ENCODE measurements at places on chromosomes 13 and 19.

GRCh38 chr19:47644743-47645482 lies 36.0 kb downstream of the BICRA start:
- peak; percentile 58 for ATAC-seq

- ATAC-seq = peak; percentile 53
These were observed 116.2 kb downstream of the OLFM4 start for GRCh38 chr13:53144826-53145225.

- no peak for ATAC-seq
These were observed 39.4 kb downstream of the NFIX start for GRCh38 chr19:13034636-13035035.

GRCh38 chr13:99657848-99658260 lies 156.6 kb downstream of the TM9SF2 start:
- peak; percentile 47 for ATAC-seq

- ATAC-seq = no peak
These were observed 193.1 kb downstream of the ZNF486 start for GRCh38 chr19:20359933-20360720.

GRCh38 chr13:69487576-69487975 lies 620.0 kb upstream of the ATXN8OS start:
- ATAC-seq = no peak

- no peak for ATAC-seq
These were observed 3.5 kb downstream of the GRK1 start for GRCh38 chr13:113670541-113670940.

DNA sequence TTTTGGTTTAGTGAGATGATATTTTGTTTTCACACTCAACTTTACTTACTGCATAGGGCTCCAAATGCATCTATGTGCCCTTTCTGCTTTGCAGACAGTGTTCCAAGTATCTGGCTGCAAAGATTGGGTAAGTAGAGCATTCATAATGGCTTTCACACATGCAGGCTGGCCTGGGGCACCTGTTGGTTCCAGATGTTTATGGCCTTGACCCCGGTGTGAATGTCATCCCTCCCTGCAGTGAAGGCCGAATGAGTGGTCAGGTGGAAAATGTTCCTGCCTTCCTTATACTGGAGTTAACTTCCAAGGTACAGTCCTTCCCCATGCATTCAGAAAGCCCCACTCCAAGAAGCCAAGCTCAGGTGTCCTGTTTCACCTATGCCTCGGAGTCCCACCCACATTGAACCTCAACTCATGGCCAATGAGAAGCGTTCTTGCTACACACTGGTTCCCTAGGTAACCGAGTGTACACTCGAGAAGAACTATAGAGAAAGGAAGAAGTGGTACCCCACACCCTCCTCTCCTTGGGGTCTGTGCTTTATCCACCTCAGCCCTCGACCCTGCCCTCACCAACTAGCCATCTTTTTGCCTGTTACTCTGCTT lies 23.0 kb upstream of the ZNF536 start:
- ATAC-seq = no peak

DNA sequence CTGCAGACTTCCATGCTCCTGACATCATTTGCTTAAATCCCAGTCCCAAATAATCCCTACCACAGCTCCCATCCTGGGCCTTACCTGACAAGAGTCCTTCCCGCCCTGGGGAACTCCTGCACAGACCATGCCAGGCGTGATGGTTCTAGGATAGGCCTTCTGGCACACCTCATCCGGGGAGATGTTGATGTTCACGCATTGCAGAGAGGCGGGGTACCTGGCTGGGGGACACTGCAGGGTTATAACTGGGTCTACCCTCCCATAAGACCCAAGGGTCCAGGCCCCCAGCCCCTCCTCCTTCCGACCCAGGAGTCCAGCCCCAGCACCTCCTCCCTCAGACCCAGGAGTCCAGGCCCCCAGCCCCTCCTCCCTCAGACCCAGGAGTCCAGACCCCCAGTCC lies 4.0 kb downstream of the KLK14 start:
- no peak for ATAC-seq
